ENCODE measurements at places on chromosomes 4 and X.

GRCh38 chr4:24775750-24776149 lies 19.6 kb upstream of the SOD3 start:
- no peak for DNase-seq

GRCh38 chr4:25939330-25939729 lies 25.3 kb downstream of the SMIM20 start:
- DNase-seq: no peak

- no peak for DNase-seq
Measured at GRCh38 chr4:73485085-73485484, 3.5 kb downstream of the AFM start.

GRCh38 chrX:49072712-49073095 lies 1.1 kb downstream of the PRAF2 start:
- DNase-seq: no peak

GRCh38 chrX:39322496-39322895 lies 521.2 kb downstream of the MID1IP1 start:
- DNase-seq: no peak

- DNase-seq: no peak
Measured at GRCh38 chr4:123381996-123382395, 14.6 kb upstream of the SPRY1 start.

Measured in germinal center (tissue), 1 donor.